ENCODE measurements at places on chromosomes 13 and 19.

DNA sequence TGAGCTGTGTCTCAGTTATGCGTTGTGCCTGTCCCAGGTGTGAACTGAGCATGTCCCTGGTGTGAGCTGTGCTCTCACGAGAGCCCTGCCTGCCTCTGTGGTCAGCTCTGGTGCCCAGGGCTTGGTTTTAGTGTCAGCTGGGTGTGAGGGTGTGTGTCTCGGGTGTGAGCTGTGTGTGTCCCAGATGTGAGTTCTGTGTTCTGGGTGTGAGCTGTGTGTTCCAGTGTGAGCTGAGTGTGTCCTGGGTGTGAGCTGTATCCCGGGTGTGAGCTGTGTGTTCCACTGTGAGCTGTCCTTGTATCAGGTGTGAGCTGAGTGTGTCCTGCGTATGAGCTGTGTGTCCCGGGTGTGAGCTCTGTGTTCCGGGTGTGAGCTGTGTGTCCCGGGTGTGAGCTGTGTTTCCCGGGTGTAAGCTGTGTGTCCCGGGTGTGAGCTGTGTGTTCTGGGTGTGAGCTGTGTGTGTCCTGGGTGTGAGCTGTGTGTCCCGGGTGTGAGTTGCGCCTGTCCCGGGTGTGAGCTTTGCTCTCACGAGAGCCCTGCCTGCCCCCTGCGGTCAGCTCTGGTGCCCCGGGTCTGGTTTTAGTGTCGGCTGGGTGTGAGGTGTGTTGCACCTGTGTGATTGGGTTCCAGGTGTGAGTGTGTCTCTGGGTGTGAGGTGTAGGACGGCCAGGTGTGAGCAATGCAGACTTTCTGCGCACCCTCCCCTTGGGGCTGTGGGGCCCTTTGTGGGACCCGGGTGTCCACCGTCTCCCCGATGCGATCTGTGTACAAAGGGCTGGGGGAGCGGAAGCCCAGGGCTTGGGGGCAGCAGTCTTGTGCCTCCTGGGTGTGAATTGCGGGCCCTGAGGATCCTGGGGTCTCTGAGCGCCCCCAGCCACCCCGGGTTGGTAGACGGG lies 7.1 kb upstream of the PEAK3 start:
- no peak for DNase-seq

- DNase-seq = peak; percentile 84
Measured at GRCh38 chr19:52993342-52994178, 20.2 kb upstream of the ERVV-1 start.

DNA sequence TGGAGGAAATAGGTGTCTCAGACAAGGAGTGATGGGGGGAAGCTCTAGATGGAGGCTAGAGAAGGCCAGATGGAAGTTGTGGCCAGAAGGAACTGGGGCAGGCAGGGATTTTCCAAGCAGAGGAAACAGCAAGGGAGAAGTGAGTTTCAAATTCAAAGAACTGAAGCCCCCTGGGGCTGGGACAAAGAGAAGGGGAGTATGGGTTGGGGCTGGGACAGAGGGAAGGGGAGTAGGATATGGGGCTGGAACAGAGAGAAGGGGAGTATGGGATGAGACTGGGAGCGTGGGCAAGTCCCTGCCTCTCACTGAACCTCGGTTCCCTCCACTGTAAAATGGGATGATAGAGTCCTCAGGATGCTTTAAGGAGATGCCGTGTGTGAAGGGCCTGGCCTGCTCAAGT lies 1.9 kb upstream of the GTF2F1 start:
- no peak for DNase-seq

DNA sequence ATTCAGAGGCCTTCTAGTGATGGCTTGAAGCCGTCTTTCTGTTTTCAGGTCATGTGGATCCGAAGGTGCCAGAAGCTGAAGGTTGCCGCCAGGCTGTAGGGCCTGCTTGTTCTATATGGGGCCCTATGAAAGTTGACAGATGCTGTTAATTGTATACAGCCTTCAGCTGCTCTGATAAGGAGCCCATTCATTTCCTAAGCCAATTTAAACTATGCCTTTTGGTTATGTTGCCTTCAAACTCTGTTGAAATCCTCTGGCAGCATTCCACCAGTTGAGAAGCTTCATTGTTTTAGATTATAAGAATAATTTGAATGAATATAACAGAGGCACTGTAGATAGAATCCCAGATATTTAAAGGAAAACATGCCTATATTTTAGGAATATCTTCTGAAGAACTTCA lies 34.4 kb downstream of the RAP2A start:
- DNase-seq = no peak

DNA sequence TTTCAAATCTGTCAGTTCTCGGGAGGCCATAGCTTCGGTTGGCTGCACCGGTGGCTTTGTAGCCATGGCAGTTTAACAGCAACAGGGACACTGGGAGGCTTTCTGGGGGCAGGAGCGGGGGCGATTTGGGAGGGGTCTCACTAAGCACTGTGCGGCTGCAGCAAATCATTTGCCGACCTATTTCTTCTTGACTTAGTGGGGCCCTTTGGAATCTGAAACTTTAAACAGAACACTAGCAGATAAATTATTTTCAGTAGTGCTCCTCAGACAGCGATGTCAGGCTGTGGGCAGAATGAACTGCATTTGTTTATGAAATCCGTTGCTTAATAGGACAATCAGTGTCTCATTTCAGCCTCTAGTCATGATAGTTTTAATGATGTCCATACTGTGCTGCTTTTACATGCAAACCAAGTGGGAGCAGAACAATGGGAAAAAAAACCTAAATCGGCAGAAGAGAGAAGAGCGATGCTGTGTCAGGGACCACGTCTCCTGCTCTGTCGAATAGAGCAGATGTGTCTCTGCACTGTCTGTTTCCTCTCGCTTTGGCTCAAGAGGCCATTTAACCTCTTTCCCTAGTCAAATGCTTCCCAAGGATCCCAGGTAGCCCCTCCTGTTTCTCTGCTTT lies 211.9 kb downstream of the OLFM4 start:
- DNase-seq = no peak

DNA sequence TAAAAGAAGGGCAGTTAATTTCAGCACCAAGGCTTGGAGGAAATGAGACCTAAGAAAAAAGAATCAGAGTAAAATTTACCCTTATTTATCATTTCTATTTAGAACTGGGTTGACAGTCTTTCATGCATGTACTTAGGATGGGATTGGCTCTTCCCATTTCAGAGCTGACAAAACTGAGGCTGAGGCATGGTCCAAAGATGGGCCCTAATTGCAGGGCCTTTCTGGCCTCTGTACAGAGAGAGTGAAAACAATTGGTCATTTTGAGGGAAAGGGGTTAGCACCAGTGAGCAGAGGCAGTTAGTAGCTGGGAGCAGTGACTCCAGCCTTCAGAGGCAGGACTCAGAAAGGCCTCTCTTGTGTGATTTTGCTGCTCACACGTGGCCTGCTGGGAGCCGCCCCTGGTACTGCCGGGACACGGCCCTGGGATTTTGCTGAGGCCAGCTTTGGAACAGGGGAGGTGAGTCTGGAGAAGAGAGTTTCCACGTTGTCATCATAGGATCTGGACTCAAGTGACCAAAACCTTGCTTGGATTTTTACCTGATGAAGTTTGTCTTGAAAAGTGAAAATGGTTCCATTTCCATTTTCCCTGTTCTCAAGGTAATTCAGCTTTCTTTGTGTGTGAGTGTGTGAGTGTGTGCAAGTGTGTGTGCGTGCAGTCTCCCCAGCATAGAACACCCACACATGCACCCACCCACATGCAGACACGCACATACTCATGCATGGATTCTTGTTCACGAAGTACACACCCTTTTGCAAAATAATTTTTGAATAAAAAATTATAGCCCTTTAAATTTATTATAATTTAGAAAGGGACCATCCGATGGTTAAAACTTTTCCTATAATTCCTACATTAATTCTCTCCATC lies at the start of gene ZNF536:
Gene ZNF536, plus strand, starts transcription at position 425 of the 865 bp plus-strand sequence. CDS start 71,179 bp downstream, outside the sequence.
- DNase-seq = no peak

DNA sequence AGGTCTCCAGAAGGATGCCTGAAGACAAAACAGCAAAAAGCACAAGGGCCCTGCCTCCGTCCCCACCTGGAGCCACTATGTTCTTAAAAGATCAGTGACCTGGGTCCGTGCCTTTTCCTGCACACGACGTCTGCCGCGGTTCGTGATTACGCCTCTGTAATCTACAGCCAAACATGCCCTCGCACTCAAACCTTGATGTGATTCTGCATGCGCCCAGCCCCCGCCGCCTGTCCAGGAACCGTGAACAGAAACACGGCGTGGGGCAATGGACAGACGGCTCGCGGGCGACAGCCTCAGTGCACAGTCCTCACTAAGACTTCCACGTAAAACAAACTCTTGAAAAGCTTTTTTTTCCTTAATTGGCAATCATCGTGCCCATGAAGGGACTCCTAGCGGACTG lies 15.5 kb downstream of the C13orf46 start:
- no peak for DNase-seq

- peak; percentile 90 for DNase-seq
Measured at GRCh38 chr19:47156861-47157430, 26.3 kb downstream of the SAE1 start.

DNA sequence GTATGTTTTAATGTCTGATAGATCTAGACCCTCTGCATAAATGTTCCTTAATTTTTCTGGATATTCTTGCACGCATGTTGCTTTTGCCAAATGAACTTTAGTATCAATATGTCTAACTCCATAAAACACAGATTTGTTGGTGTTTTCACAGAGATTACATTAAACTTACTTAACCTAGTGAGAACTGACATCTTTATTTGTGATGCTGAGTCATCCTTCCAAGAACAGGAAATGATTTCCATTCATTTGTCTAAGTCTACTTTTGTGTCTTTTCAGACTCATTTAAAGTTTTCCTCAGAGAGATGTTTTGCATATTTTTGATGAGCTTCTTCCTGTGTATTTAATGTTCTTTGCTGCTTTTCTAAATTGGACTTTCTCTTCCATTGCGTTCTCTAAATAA lies 184.0 kb downstream of the SLC7A1 start:
- no peak for DNase-seq

DNA sequence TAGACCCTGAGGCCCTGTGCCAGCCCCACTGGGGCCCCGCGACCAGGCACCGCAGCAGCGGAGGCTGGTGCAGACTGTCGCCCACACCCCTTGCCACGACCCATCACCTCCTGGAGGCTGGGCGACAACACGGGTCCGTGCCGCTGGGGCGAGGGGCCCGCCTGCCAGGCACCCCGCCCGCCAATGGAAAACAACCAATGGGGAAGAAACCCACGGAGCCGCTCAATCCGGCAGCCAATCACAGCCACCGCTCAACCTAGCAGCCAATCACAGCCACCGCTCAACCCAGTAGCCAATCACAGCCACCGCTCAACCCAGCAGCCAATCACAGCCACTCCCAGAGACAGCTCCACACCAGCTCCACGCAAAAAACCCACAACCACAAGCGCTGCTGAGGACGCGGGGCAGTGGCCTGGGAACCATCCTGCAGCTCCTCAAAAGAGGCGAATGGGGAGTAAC lies 29.7 kb downstream of the GPX4 start:
- no peak for DNase-seq

- peak; percentile 71 for DNase-seq
Measured at GRCh38 chr13:98033277-98034247, 80.1 kb downstream of the IPO5 start.

- DNase-seq = no peak
Measured at GRCh38 chr13:20274466-20274865, 42.3 kb upstream of the GJB6 start.

DNA sequence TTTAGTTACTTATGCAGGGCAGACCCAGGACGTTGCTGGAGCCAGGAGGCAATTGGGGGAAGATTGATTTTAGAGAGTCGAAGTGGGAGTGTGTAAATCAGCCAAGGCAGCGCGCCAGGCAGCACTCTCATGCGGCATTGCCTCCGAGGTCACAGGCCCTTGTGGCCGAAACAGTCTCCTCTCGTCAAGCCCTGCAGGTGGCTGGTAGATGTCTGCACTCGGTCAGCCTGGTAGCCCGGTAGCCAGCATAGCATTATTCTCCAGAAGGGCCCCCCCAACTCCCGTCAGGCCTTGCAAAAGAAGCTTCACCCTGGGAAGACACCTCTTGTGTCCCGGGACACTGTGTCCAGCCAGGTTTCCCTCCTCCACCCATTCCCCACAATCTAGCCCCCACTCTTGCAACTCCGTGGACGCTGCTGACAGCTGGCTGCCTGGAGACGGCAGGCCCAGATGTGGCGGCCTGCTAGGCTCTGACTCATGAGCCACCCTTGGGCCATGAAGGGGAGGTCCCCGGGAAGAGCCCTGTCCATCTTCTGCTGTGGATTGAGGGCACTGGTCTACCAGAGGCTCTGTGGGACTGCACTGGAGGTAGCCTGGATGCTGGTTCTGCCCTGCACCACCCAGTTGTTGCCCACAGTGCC lies 2.6 kb upstream of the PEPD start:
- DNase-seq = no peak

GRCh38 chr13:95296326-95296925 lies 4.8 kb downstream of the ABCC4 start:
- peak; percentile 53 for DNase-seq

DNA sequence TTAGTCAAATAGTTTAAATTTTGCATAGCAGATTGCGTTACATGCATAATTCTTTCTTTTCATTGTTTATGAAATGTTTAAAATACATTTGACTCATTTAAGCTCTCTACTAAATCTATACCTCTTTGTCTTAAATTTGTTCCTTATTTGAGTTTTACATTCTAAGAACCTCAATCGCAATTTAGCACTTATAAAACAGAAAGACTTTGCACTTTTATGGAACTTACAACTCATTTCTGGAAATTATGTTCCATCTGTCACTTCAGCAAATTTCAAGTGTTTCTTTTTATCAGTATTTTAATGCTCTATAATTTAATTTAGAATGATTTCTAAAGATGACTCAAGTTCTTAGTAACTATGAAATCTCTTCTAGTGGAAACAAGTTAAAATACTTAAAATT lies 1505.8 kb upstream of the SPRY2 start:
- DNase-seq = no peak

- DNase-seq = no peak
Measured at GRCh38 chr19:48806818-48807589, 3.8 kb downstream of the BCAT2 start.

- DNase-seq = no peak
Measured at GRCh38 chr19:7744871-7745650, 2.3 kb downstream of the CD209 start.

DNA sequence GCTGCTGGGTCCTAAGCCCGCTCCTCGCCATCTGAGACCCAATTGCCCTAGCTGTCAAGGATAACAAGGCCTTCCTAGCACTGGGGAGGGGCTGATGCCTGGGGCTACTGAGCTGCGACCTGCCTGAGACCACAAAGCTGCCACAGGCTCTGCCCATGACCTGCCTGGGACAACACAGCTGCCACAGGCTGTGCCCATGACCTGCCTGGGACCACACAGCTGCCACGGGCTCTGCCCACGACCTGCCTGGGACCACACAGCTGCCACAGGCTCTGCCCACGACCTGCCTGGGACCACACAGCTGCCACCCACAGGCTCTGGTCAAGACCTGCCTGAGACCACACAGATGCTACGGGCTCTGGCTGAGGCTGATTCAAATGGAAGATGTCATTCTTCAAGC lies 54.8 kb downstream of the EPS15L1 start:
- no peak for DNase-seq

GRCh38 chr19:47002853-47003610 lies 16.6 kb upstream of the NPAS1 start:
- no peak for DNase-seq

GRCh38 chr19:40603389-40604170 lies 2.4 kb downstream of the LTBP4 start:
- DNase-seq = peak; percentile 95

All from astrocyte of the hippocampus (primary cell).